CD4-positive, alpha-beta T cell treated with Interleukin-6 at 100 ng/mL for 8 hours (primary cell): ENCODE measurements at places on chromosomes 2 and 18.
A peak's percentile ranks its signal among the peaks of the same experiment; 100 is the strongest.

- DNase-seq = no peak
Measured at GRCh38 chr2:177275743-177276055, 11.2 kb upstream of the NFE2L2 start.

DNA sequence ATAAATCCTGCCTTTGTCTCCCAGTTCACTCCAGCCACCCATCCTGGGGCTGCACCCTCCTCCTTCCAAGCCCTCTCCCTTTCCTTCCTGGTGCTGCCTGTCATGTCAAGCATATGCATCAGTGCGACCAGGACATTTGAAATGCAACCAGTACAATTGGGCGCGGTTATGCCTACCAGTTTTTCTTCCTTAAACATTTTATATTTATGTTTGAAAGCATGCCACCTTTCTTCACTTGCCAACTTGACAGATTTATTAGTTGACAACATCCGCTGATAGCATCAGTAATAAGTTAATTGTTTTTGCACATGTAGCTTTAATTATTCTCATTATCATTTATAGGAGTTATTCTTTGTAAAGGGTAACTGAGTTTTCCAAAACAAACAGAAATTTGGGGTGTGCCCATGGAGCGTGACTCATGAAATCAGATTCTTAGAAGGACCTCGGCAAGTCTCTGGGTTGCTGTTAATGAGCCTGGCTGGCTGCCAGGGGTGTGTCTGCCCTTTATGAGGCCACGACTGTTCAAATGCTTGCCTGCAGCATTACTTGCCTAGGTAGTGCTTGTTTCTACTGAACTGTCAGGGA, 32.8 kb upstream of the IL1B start:
- peak; percentile 9 for DNase-seq

GRCh38 chr18:11470941-11471340, 138.5 kb upstream of the SLC35G4 start:
- DNase-seq = no peak

DNA sequence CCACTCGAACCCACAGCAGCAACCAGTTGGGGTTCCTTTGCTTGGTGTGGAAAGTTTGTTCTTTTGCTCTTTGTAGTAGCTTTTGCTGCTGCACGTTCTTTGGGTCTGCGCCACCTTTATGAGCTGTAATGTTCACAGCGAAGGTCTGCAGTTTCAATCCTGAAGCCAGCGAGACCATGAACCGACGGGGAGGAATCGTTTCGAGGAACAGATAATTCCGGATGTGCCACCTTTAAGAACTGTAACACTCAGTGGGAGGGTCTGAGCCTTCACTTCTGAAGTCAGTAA, 14.3 kb downstream of the GPR17 start:
- no peak for DNase-seq

- no peak for DNase-seq
Measured at GRCh38 chr2:145221516-145221915, 701.6 kb upstream of the ZEB2 start.

DNA sequence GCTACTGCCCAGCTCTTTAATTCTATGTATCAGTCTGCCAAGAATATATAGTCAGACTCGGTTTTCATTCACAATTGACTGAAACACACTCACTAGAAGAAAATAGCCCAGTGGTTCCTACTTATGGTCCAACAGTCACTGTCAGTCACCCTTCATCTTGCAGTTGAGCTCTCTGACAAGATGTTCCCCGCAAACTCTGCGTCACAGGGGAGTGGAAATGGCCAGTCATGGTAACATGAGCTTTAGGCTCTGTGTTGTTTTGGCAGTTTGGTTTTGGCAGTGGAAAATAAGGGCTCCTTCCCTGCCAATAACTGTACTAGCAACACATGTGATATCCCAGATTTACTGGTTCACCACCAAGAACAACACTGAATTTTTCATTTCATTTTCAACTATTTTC, 122.5 kb downstream of the PRPF40A start:
- no peak for DNase-seq

DNA sequence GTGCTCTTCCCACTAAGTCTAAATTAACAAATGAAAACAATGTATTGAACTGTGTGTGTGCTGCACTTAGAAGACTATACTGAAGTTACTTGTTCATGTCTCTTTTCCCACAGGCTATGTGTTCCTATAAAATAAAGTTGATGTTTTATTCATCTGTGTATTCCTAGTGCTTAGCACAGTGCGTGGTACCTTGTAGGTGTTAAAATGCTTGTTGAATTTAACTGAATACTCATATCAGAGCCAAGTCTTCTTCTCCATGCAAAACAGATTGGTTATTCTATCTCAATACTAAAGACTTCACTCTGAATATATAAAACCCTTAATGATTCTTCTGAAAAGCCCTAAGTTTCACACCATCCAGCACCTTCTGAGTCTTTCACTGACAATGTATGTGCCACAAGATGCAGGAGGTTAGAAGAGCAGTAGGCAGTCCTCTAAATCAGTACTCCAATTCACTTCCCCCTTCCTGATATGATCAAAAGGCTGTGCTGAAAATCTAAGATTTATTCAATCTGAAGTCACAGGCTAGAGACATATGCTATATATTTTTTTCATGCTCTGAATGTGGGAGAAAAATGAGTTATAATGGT, 231.7 kb upstream of the CCDC150 start:
- DNase-seq = no peak

- no peak for DNase-seq
Measured at GRCh38 chr2:4831751-4832150, 860.4 kb upstream of the SOX11 start.

DNA sequence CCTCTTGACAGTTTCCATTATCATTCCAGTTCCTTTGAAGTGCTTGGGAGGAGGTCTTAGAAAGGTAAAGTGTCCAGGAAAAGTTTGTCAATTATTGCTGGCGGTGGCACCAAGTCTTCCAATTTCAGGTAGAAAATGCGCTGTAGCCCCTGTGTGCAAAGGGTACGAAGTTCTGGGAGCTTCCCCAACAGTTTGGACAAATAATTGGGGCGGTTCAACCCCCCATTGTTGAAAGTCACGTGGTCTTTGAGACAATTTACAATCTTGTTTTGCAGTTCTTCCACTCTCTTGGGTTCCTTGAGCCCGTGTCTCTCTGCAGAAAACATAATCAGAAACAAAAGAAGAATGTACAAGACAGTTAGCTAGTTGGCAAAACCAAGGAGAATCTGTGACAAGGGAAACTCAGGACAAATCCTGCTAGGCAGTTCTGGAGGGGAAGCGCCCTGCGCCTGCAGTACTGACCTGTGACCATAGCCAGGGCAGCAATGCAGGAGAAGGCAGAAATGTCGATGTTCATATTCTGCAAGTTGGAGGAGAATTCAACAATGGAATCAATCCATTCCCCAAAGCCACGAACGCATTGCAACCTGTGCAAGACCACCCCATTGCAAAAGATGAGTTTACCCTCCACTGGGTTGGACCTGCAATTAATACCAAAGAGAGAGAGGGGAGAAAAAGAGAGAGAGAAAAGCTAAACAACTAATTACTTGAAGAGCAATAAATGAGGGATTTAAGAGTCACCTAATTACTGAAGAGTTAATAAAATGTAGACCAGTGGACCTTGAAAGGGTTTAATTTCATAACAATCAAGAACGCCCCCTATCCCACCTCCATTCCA, 6.6 kb downstream of the NR4A2 start:
- DNase-seq = no peak

DNA sequence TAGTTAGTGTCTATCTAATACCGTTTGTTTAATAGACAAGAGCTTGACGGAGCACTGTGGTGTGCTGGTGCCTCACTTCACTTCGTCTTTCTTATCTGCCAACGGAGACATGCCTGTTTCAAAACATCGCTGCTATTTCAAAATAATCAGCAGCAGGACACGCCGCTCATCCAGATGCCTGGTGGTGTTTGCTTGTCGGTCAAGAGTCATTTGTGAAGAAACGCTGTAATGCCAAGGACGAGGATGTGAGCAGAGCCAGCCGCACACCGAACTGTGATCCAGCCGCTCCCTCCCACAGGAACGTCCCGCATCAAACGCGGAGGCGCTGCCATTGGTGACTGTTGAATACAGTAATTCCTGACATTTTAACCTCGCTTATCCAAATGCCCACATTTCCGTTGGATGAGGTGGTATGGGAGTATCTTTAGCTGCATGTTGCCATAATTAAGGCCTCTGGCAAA, 432.4 kb downstream of the FBXO15 start:
- no peak for DNase-seq

DNA sequence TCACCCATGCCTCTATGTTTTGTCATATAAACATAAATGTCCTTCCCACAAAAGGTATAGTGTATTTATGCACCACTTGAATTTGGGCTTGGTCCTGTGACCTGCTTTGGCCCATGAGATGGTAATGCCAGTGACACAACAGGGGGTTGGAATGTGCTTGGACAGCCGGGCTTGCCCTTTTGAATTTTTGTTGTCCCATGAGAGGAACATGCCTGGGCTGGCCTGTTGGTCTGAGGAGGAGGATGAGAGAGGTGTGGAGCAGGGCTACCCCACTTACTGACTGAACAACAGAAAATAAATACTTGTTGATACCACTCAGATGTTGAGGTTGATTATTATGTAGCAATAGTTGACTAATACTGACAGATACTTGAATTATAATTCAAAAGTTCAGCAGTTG, 63.2 kb upstream of the TCF4 start:
- DNase-seq = no peak

DNA sequence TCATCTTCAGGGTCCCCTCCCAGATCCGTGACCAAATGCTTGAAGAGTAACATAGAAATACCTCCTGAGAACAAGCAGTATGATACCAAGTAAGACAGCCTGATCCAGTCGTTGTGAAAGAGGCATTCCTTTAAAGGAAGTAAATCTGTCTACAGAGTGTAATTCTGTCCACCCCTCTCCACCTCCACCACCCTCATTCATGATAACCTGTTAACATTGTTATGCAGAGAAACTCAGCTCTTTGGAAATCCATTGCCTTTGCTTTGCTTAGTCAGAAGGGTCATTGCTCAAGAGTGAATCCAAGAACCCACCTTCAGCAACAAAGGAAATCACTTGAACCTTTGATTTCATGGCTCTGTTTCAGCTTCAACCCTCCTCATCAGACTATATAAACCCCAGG, 155.6 kb downstream of the CYP26B1 start:
- no peak for DNase-seq

GRCh38 chr2:64609227-64609941, 44.3 kb downstream of the SERTAD2 start:
- peak; percentile 53 for DNase-seq

DNA sequence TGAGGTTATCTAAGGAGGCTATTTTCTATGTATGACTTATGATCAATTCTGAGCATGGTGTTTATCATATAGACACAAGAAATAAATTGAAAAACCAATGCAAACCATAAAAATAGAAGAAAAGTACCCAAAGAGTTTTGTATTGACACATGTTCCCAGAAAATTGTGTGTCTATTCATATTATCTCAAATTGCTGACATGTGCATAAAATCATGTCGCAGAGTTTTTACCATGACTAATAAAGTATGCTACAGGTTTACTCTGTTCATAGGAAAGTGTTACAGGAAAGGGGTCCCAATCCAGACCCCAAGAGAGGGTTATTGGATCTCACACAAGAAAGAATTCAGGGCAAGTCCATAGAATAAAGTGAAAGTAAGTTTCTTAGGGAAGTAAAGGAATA, 290.7 kb upstream of the NRXN1 start:
- no peak for DNase-seq

DNA sequence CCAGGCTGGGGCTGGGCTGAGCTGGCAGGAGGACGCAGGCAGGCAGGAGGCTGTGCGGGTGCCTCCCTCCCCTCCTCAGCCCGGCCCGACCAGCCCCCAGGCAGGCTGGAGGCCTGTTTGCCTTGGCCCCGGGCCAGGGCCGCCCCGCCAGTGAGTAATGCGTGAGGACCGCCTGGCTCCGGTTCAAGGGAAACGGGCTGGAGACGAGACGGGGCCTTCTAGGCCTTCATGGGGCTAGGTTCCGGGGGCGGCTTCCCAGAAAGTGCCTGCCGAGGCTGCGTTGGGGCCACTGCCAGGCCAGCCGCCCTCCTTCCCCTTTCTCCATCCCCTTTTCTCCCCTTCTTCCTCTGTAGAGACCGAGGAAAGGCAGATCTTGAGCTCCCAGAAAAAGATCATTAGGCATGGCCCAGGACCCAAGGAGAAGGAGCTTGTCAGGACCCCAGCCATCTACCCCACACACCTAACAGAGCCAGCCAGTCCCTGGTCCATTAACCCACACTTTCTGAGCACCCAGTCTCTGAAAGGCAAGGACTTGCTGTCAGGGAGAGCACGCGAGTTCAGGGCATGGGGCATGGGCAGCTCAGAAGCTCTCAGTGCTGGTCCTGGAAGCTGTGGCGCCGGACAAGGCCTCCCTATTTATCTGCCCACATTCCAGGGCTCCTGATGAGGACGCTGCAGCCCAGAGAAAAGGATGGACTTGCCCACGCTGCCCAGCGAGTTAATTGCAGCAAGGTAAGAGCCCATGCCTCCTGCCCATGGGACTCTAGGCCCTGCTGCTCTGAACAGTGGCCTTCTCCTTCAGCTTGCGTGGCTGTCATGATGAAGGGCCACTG, 48.5 kb downstream of the SMAD7 start:
- DNase-seq = no peak

DNA sequence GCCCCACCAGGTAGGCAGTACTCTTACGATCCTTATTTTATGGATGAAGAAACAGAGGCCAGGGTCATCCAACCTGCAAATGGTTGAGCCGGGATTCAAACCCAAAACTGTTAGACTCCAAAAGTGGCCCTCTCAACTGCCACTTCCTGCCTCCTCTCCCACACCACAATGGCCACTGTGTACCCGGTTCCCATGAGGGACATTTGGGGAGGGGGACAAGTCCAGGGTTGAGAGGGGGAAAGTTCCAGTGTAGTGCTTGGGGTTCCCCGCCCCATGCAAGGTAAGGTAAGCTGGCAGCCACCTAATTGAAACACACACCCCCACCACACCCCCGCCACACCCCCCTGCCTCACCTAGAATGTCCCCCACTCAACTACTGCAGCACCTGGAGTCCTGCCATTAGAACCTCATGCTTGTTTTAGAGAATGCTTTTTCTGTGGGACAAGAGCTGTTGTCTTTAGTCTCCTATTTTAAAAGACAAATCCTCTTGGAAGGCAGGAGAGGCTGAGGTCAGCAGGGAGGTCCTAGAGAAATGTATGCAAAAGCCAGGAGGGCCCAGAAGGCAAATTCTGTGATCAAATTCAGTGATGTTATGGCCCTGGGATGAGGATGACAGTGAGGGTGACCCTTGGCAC, 145.2 kb downstream of the ZFP36L2 start:
- DNase-seq = no peak

DNA sequence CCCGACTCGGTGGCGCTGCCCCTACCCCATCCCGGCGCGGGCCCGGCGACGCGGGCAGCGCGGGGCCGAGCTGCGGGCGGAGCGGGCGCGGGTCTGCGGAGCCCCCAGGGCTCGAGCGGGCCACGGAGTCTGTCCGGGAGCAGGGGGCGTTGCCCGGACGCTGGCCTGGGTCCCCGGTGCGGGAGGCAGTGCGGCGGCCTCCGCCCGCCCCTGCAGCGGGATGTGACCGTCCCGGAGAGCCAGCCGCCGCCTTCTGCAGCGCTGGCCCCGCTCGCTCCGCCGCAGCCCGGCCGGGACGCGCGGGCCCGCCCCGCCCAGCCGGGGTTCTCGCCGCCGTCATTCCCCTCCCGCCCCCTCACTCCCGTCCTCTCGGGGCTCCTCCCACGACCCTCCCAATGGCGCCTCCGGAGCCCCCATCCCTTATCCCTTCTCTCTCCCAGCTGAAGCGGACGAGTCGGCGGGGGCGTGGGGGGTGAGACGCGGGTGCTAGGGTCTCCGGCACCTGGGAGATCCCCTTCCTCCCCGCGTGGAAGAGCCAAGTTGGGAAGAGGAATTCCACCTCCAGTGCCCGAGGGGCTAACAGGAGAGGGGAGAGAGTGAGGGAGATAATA, at the start of gene FNDC4:
Gene FNDC4, minus strand, starts transcription at position 257 of the 611 bp plus-strand sequence. CDS start 521 bp downstream, outside the sequence.
- no peak for DNase-seq

GRCh38 chr2:69300650-69301049, 86.4 kb downstream of the GFPT1 start:
- DNase-seq = no peak

- no peak for DNase-seq
Measured at GRCh38 chr2:172480301-172481218, 53.2 kb downstream of the ITGA6 start.
